Smooth muscle cell of trachea (primary cell): ENCODE measurements at places on chromosomes 7 and 10. TPM values are rescaled to one million over a fixed set of nuclear protein-coding genes. Genes with fewer than 3 reads are reported as not detected.

Gene NUDT5
- 62.2 and 86.5 TPM in 2 replicates for total RNA-seq

Gene NPSR1
- total RNA-seq, result not detected in 2 replicates

Gene HOXA7
- total RNA-seq, result not detected in 2 replicates

Gene AGR2
- not detected in 2 replicates for total RNA-seq

Gene CFAP43
- 0.15 and 0.33 TPM in 2 replicates for total RNA-seq
